ENCODE measurements at places on chromosomes 12 and 14.
A peak's percentile ranks its signal among the peaks of the same experiment; 100 is the strongest.

DNA sequence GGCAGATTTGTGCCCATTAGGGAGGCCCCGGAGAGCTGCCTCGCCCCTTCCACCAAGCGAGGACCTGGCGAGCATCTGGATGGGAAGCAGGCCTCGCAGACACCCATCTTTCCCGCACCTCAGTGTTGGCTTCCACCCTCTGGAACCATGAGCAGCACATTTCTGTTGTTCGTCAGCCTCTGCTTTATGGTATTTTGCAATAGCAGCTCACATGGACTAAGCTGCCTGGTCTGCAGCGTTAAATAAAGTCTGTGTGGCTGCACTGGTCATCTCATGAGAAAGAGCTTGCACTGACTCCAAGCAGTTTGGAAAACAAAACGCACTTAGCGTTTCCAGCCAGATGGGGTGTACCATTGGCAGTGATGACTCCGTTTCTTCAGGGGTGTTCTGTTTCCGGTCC, 75.8 kb downstream of the GLT1D1 start:
- no peak for DNase-seq

DNA sequence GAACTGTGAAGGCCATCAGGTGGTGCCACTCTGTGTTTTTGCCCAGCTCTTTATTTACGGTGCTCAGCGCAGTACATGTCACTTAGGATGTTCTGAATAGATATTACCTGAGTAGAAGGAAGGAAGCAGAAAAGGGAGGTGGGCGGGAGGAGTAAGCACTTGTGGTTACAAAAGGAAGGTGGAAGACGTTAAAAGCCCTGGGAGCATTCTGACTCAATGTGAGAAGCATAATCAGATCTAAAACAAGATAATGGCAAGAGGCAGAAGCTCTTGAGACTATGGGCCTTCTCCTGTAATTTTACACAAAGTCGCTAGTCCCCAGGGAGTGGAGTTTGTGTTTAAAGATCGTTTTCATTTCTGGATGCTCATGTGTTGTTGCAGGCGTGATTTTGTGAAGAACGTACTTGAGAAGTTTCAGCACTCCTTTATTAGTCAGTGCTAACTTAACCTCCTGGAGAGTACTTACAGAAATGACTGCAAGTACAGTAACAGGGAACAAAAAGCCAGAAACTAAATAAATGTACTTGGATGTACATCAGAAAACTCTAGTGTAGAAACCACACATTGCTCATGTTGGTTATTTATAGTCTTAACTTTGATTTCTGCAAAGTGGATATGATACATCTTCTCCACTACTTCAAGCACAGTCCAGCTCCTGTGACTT, 1523.5 kb downstream of the AACS start:
- DNase-seq: no peak

GRCh38 chr14:68331991-68332390, 460.9 kb downstream of the ZFP36L1 start:
- DNase-seq: no peak

GRCh38 chr12:53744751-53745150, 7.0 kb downstream of the CISTR start:
- no peak for DNase-seq

- peak; percentile 75 for DNase-seq
Measured at GRCh38 chr12:121391619-121392324, 8.1 kb upstream of the RNF34 start.

GRCh38 chr14:87087881-87088280, 905.1 kb downstream of the GALC start:
- DNase-seq: no peak

GRCh38 chr12:63400718-63401117, 249.7 kb upstream of the AVPR1A start:
- no peak for DNase-seq

DNA sequence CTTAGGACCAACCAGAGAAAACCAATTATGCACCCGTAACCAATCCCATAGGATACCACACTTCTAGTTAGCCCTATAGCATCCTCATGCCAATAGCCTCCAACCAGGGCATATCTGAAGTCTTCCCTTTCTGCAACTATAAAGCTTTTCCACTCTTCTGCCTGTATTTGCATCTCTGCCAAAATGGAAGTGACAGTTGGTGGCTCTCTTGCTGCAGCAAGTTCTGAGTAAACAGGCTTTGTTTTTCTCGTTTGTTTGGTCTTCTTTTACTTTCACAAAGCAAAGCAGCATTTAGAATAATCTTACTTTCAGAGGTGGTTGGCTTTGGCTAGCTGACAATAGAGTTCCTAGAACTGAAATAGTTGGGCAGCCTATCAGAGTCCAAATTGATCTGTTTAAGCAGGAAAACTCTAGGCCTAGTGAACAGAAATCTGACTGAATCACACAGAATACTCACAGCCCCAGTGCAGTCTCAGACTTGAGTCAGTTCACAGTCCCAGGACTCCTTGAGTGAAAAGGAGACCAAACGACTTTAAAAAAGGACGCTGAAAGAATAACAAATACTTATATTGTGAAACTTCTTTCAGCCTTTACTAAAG, 1029.7 kb upstream of the LRFN5 start:
- no peak for DNase-seq

GRCh38 chr14:105563347-105563737, 37.0 kb downstream of the TMEM121 start:
- DNase-seq: no peak

GRCh38 chr14:90649083-90649482, 167.1 kb downstream of the TTC7B start:
- DNase-seq: no peak

DNA sequence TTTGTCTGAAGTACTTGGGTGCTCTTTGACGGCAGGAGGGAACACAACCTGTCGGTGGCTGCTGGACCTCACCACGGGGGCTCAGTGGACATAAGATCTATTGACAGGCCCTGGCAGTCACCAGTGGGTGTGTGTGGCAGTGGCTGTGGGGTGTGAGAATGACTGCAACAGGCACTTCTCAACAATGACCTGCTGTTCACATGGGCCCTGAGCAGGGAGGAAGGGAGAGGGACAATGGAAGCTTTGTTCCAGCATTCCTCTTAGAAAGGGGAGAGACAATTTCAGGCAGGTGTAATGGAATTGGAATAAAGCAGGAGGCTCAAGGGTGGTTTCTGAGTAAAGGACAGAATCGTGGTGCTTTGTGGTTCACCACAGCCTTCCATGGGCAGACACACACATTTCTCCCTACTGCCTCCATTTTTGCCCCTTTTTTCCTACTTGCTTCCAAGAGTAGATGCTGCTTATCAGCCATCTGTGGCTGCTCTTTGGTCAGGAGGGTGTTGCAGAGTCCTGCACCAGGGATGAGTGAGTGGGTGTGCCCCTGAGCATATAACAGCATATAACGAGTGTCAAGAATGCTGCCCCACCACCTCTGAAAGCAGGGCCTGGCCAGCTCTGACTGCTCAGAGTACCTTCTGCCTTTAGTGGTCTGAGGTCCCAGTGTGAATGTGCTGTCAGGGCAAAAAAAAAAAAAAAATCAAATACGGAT, 267.7 kb downstream of the RASSF9 start:
- DNase-seq: no peak

- no peak for DNase-seq
Measured at GRCh38 chr12:60195483-60195882, 599.7 kb downstream of the SLC16A7 start.

DNA sequence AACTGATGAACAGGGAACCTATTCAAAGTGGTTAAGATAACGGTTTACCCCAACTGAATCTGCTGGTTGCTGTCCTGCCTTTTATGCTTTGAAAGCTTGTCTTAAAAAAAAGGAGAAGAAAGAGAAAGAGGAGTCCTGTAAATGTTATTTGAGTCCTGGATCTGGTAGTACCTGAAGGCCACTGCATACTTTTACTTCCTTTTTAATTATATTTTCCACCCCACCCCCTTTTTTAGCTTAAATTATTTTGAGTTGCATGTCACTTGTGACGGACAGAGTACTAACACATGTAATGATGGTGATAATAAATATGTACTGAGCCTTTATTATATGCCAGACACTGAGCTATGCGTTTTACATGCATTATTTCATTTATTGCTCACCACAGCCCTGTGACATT, 2.5 kb upstream of the AMIGO2 start:
- DNase-seq: no peak

- no peak for DNase-seq
Measured at GRCh38 chr12:116213014-116213413, 64.5 kb downstream of the MED13L start.

DNA sequence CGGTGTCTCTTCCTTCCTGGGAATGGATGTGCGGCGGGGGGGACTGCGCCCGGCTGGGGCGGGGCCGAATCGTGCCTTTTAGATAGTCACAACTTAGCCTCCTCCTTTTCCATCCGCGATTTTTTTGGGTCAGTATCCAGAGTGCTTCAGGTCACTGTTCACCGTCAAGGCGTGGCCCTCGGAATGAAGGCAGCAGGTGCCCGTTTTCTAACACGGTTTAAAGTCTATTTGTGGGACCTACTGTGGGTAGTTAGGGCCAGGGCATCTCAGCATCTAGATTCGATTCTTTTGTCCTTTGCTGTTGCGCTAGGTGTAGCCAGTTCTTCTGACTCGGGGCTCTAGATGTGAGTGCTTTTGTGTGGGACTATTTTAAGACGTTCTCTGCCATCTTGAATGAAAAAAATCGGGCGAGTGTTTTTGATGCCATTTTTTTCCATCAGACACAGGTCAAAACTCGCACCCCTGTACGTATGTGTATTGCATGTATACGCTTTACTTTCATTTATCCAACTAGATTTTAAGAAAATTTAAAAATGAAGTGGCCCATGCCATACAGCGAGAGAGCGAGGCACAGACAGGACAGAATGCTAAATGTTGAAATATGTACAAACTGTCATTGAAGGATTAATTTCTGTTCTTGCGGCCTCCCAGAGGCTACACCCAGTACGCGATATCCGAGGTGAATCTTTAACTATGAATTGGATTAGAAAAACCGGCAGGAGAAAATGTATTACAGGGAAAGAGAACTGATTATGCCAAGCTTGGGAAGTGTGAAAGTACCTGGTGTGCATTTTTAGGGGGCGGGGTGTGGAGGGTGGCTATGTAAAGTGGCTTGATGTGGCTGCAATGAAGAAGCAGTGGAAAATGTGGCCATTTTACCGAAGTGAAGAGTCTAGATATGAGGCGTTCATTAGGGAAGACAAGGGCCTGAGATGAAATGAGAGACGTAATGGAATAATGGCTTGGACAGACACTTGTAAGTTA, 835 bp downstream of the VEZT start:
- no peak for DNase-seq

DNA sequence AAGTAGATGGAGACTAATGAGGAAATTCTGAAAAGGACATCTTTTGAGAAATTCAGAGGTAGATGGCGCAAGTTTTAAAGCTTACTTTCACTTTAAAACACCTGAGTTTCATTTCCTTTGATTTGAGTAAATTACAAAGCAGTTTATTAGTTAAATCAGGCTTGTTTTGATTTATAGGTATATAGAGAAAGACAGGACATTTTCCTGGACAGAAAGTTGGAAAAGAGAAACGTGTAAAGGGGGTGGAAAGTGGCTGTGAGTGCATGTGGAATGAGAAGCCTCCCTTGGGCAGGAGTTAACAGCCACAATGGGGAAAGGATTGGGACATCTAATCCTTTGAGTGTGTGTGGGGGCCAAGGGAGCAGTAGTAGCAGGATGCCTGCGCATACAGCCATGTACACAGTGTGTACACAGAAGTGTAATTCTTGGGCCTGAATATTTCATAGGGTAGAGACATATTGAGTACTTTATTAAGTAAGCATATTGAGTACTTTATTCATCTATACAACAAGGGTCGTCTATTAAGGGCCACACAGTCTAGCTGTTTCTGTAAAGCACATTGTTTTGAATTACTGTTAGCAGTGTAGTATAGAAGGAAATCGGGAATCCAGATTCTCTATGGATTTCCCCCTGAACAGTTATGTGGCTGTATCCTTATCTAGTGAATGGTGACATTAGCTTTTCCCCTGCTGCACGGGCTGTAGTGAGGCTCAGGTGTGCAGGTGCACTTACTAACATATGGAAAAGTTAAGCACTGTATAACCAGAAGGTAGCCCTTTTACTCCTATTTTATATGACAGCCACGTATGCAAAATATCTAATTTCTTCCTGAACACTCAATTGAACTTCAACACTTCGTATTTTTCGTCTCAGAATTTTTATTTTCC, 19.1 kb downstream of the MARK3 start:
- no peak for DNase-seq

DNA sequence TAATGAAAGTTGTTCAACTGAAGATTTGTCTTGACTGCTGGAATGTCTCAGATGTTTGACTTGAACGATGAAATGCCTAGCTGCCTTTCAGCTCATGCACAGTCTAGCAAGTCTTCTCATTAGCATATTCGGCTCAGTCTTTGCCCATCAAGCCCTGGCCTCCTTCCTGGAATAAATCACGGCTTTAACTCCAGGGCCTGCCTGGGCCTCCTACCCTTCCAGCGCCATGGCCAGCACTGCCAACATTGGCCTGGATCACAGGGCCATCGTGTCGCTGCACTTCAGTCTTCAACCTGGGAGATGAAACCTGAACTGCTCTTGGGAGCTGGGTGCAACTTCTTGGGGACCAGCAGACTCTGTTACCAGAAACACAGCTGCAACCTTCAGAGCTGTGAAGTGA, 126.7 kb upstream of the TMEM260 start:
- no peak for DNase-seq

- no peak for DNase-seq
Measured at GRCh38 chr12:68641138-68641537, 30.4 kb downstream of the RAP1B start.

DNA sequence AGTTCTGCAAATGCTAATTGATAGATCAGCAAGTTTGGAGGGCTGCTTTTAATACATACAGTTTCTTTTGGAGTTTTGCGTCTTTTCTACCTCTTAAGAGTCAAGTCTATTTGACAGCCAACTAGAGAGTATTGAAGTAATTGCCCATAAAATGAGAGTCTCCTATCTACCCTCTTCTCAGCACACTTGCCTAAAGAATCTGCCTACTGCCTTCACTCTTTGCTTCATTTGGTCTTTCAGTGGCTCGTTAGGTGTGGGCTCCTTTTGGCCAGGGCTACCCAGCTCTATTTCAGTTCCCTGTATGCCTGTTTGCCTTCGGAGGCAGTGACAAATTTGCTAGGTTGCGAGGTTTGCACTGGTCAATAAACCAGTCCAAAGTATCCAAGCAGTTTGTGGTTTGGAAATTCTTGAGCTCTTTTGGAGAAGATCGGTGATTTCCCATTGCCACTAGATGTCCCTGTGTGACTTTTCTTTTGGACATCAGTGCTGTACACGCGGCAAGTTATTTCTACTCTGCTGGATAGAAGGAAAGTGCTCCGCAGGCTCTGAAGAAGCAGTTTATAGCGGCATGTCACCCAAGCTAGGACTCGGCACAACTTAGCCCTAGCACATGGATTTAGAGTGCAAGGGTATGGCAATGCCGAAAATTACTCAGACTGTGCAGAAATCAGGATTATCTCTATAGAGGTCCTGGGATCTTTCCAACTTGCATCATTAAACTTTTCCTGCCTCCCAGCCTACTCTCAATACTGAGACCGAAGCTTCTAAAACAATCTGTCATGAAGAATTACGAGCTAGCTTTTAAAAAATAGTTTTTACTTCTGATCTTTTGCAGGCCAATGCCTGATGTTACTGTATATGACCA, 38.6 kb downstream of the MGST1 start:
- peak; percentile 5 for DNase-seq

Measured in BJ (cell line).